Progenitor cell of endocrine pancreas (in vitro differentiated cells): ENCODE measurements at places on chromosomes 2 and 18.

DNA sequence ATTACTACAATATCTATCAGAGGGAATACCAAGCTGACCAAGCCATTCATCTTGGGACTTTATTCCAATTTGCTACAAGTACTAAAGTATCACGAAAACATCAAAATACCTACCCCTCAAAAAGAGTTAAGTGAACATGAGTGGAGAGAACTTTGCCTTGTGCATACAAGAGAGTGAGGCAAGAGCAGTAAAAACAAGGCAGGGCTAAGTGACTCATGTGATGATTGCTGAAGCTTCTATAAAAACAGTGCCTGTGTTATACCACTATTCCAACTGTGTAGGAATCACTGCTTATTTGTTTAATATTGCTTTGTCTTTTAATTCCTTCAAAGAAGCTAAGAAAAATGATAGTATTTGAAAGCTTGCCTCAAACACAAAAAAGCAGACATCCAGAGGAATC is 61.2 kb downstream of the FARSB start:
- H3K4me3 ChIP-seq = no peak overlapping the region
- H3K27ac ChIP-seq = no peak overlapping the region
- DNase-seq = no peak
- no peaks in the 10 kb centered on the region for H3K27me3 ChIP-seq
- peaks cover 4% of the 10 kb centered on the region for H3K4me1 ChIP-seq

DNA sequence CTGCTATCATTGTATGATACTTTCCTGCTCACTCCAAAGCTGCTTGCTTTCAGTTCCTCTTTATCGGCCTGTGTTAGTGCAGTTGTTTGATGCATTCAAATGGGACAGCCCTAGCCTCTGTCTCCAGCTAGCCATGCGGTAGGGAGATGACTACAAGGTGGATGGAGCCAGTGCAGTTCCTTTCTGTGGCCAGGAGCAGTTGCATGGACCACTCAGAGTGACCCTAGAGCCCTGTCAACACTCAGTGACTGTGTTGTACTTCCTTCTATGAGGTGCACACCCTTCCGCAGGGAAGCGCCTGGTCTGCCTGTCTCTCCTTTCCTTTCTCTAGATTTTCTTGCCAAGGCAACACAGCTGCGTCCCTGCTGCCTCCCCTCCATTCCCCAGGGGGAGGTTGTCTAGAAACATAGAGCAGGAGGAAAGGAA is 33.8 kb downstream of the KCNS3 start:
- no peak overlapping the region for H3K27ac ChIP-seq
- H3K27me3 ChIP-seq = no peaks in the 10 kb centered on the region
- H3K36me3 ChIP-seq = no peaks in the 10 kb centered on the region
- DNase-seq = no peak
- H3K4me3 ChIP-seq = no peak overlapping the region

- H3K27me3 ChIP-seq = no peaks in the 10 kb centered on the region
- peak overlapping the region; percentile 85 for H3K27ac ChIP-seq
- DNase-seq = no peak
- peak overlapping the region; percentile 63 for H3K4me3 ChIP-seq
Observed at GRCh38 chr2:66698576-66699239, 263.8 kb downstream of the MEIS1 start.

DNA sequence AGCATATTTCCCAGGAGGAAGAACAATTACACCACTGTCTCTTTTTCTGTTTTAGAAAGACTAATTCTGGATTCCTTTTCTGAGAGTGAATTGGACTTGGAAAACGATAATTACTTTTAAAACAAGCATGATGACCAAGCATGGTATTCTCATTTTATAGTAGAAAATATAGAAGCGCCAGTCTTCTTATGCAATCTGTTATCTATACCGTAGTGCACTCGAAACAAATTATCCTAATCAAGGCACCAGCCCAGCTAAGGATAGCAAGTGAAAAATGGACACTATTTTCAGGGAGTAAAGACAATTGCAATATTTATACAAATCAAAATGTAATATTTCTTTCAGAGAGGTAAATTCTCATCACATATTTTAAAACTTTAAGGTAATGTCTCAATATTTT is 892.1 kb upstream of the POU3F3 start:
- no peak for DNase-seq
- H3K36me3 ChIP-seq = no peaks in the 10 kb centered on the region
- H3K27me3 ChIP-seq = peaks cover 4% of the 10 kb centered on the region
- H3K4me1 ChIP-seq = peaks cover 6% of the 10 kb centered on the region

- H3K27ac ChIP-seq = no peak overlapping the region
- H3K27me3 ChIP-seq = no peaks in the 10 kb centered on the region
- H3K4me1 ChIP-seq = peaks cover 10% of the 10 kb centered on the region
- DNase-seq = no peak
- peaks cover 10% of the 10 kb centered on the region for H3K36me3 ChIP-seq
- H3K4me3 ChIP-seq = no peak overlapping the region
Observed at GRCh38 chr2:177547122-177547521, 154.5 kb downstream of the AGPS start.

GRCh38 chr2:67388680-67389079 is 8.5 kb upstream of the ETAA1 start:
- peaks cover 9% of the 10 kb centered on the region for H3K4me1 ChIP-seq
- no peak overlapping the region for H3K27ac ChIP-seq
- H3K4me3 ChIP-seq = no peak overlapping the region
- peaks cover 5% of the 10 kb centered on the region for H3K36me3 ChIP-seq

- peaks cover 17% of the 10 kb centered on the region for H3K4me1 ChIP-seq
- no peak overlapping the region for H3K27ac ChIP-seq
- DNase-seq = no peak
- no peak overlapping the region for H3K4me3 ChIP-seq
Observed at GRCh38 chr2:37616677-37617005, 54.8 kb downstream of the CDC42EP3 start.

DNA sequence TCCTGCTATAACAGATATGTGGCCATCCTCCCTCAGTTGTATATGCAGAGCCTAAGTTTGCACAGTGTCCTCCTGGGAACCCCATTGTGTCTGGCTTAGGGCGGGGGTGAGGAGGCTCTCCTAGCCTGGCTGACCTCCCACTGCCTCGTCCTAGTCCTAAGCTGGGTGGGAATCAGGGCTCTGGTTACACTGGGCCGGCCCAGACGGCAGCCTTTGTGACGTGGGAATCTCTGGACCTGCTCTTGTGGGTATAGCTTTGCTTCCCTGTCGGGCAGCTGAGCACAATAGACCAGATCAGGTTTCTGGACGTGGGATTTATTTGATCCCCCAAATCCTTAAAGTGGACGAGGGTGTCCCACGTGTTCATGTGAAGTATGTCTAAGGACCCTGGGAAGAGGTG is 2.9 kb downstream of the ACKR3 start:
- peak overlapping the region; percentile 77 for H3K27ac ChIP-seq
- no peaks in the 10 kb centered on the region for H3K36me3 ChIP-seq
- no peak for DNase-seq
- peaks cover 15% of the 10 kb centered on the region for H3K27me3 ChIP-seq
- peaks cover 82% of the 10 kb centered on the region for H3K4me1 ChIP-seq

DNA sequence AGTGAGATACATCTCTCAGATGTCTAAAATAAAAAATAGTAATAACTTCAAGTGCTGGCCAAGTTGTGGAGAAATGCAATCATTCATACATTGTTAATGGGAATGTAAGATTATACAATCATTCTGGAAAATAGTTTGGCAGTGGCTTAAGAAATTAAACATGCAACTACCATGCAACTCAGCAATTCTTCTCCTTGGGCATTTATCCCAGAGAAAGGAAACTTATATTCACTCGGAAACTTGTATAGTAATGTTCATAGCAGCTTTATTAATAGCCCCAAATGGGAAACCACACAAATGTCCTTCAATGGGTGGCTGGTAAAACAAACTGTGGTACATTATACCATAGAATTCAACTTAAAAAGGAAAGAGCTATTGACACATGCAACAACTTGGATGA is 274.0 kb upstream of the SPRED2 start:
- peaks cover 4% of the 10 kb centered on the region for H3K27me3 ChIP-seq
- H3K4me3 ChIP-seq = no peak overlapping the region
- DNase-seq = no peak
- no peaks in the 10 kb centered on the region for H3K36me3 ChIP-seq

DNA sequence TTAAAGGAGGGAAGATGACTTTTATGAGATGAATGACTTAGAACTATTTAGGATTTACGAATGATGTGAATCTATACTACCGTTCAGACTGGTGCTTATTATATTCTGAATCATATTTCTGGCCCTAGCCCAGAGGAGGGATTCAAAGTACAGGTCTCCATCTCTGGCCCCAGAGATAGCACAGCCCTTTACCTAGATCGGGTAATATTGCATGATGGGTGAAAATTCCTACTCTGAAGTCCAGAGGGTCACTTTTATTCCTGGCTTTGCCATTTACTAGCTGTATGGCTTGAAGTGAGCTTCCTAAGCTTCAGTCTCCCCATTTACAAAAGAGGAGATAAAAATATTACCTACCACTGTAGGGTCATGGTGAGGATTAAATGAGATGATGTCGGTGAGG is 135.8 kb upstream of the OSR1 start:
- no peaks in the 10 kb centered on the region for H3K27me3 ChIP-seq
- H3K4me3 ChIP-seq = no peak overlapping the region
- H3K4me1 ChIP-seq = peaks cover 1% of the 10 kb centered on the region
- H3K36me3 ChIP-seq = no peaks in the 10 kb centered on the region

DNA sequence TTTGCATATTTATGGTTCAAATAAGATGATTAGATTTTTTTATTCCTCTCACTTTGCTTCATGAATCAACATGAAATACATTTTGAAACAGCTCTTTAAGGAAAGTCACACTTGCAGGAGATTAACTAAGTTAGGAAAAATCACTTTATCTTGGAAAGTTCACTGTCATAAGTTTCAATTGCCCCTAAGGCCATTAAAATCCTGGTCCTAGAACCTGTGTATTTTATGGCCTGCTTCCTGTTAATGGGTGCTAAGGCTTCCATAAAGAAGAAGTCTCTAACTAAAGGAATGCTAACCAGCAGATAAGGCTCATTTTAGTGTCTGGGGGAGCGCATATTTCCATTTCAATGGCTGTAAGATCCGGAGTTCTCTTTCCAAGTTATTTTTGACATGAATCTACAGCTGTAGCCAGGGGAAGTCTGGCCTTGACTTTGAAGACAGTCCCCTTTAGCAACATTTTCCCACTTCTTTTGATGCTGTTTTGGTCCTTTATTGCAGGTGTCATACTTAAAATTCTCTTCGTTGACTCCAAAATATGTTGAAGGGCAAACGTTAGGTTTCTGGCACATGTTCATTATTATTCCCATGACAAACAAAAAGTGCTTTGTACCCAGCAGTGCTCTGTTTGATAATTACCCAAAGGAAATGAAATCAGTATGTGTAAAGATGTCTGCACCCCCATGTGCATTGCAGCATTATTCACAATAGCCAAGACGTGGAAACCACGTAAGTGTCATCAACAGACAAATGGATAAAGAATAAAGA is 34.4 kb upstream of the SH3BP4 start:
- H3K36me3 ChIP-seq = no peaks in the 10 kb centered on the region
- H3K27ac ChIP-seq = no peak overlapping the region
- no peaks in the 10 kb centered on the region for H3K27me3 ChIP-seq
- H3K4me1 ChIP-seq = no peaks in the 10 kb centered on the region
- no peak for DNase-seq

- H3K4me1 ChIP-seq = peaks cover 7% of the 10 kb centered on the region
- no peak overlapping the region for H3K4me3 ChIP-seq
- no peaks in the 10 kb centered on the region for H3K36me3 ChIP-seq
- H3K27ac ChIP-seq = no peak overlapping the region
Observed at GRCh38 chr18:41553716-41554115, 401.3 kb upstream of the PIK3C3 start.

GRCh38 chr2:45404807-45405297 is 206.2 kb downstream of the SRBD1 start:
- no peaks in the 10 kb centered on the region for H3K36me3 ChIP-seq
- H3K27ac ChIP-seq = no peak overlapping the region
- peaks cover 12% of the 10 kb centered on the region for H3K4me1 ChIP-seq
- no peak for DNase-seq
- no peak overlapping the region for H3K4me3 ChIP-seq
- H3K27me3 ChIP-seq = no peaks in the 10 kb centered on the region

DNA sequence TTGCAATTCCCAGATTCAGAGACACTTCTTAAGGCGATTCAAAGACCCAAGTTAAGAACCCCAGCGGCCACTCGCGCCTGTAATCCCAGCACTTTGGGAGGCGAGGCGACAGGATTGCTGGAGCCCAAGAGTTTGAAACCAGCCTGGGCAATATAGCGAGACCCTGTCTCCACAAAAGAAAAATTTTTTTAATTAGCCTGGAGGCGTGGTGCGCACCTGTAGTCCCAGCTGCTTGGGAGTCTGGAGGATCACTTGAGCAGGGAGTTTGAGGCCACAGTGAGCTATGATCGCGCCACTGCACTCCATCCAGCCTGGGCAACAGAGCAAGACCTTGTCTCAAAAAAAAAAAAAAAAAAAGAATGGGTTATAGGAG is 585 bp upstream of the ANAPC1 start:
- no peaks in the 10 kb centered on the region for H3K36me3 ChIP-seq
- peak overlapping the region; percentile 97 for H3K4me3 ChIP-seq

DNA sequence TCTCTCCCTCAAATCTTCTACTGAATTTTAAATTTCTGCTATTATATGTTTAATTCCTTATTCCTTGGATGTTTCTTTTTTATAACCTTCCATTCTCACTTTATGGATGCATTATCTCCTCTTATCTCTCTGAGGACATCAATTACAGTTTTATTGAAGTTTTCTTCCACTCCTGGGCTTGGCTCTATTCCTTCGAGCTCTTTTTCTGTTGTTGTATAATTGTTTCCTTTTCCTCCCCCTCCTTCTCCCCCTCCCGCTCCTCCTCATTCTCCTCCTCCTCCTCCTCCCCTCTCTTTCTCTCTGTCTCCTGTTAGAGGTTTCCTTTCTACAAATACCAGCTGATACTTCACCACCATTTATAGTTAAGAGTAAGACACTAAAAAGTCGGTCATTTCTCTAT is 209.8 kb downstream of the ZBTB7C start:
- no peaks in the 10 kb centered on the region for H3K4me1 ChIP-seq
- no peak overlapping the region for H3K27ac ChIP-seq
- DNase-seq = no peak
- H3K27me3 ChIP-seq = peaks cover 26% of the 10 kb centered on the region

- peaks cover 10% of the 10 kb centered on the region for H3K36me3 ChIP-seq
- H3K4me1 ChIP-seq = no peaks in the 10 kb centered on the region
- no peak overlapping the region for H3K4me3 ChIP-seq
- no peaks in the 10 kb centered on the region for H3K27me3 ChIP-seq
- no peak overlapping the region for H3K27ac ChIP-seq
Observed at GRCh38 chr18:48673853-48674721, 135.3 kb downstream of the CTIF start.

- H3K27ac ChIP-seq = no peak overlapping the region
- H3K27me3 ChIP-seq = peaks cover 24% of the 10 kb centered on the region
- peaks cover 9% of the 10 kb centered on the region for H3K4me1 ChIP-seq
- H3K36me3 ChIP-seq = no peaks in the 10 kb centered on the region
- no peak for DNase-seq
Observed at GRCh38 chr2:207285473-207285815, 119.7 kb upstream of the KLF7 start.

DNA sequence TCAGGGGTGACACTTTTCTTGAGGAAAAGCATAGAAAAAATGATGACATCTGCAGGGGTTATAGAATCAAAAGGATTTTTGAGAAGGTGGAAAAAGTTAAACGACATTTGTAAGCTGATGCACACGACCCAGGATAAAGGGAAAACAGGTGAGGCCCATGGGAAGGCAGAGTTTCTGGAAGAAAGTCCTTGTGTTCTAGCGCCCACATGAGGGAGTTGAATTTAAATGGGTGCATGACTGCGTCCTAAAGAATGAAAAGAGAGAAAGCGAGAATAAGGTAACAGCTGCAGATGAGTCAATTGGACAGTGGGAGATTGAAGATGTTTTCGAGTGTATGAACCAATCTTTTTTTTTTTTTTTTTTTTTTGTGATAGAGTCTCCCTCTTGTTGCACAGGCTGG is 158.1 kb downstream of the GALR1 start:
- DNase-seq = no peak
- no peaks in the 10 kb centered on the region for H3K36me3 ChIP-seq
- no peak overlapping the region for H3K27ac ChIP-seq
- no peak overlapping the region for H3K4me3 ChIP-seq
